T1000 (cell line): ENCODE measurements at places on chromosomes 6 and 20.

DNA sequence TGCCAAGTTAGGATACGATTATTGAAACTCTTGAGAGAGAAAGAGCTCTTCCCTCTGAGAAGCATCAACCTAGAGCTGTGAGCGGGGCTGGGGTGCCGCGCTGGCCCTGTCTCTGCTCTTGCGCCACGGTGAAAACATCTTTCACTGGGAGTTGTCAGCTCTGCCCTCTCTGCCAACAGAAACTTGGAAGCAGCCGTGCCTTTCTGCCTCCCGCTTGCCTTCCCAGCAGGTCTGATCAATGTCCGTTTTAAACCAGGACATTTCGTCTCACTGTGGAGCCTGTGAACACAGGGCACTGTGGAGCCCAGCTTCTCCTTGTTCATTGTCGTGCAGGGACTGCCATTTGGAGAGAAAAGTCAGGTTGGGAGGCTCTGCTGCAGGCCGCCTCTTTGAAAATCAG lies 249.2 kb upstream of the PMEPA1 start:
- DNase-seq: no peak

DNA sequence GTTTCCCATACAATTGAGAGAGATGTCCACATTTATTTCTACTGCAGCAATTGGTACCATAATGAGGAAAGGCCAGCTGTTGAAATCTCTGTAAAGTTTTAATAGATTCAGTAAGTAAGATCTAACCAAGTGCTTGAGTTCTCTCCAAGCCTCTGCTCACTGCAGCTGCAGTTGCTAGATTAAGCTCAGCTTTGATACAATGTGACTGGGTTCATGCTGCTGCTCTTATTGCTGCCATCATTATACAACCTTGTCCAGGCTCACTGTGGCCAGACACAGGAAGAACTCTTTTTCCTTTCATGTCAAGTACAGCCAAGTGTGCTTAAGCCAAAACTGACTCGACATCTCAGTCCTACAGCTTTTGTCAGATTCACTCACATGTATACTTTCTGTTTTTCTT lies 423.5 kb downstream of the GJA1 start:
- no peak for DNase-seq

- DNase-seq: no peak
Observed at GRCh38 chr6:41214559-41215238, 13.4 kb upstream of the TREML4 start.

DNA sequence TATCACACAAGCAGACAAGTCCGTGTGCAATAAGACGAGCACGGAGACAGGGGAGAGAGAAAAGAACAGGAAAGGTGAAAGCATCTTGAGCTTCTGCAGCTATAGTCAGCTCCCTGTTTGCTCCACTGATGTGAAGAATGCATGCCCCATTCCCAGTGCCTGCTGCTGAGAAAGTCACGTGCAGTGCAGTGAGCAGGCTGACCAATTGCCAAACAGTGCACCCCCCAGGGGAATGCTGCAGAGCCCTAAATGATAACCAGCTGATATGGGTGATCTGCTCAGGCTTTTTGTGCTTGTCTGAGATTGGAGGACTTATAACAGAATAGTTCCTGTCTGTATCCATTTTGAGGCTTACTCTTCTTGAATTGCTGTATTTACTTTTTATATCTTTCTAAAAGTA lies 121.5 kb downstream of the PACRG start:
- DNase-seq: no peak

- no peak for DNase-seq
Observed at GRCh38 chr6:254016-254415, 38.3 kb upstream of the DUSP22 start.

GRCh38 chr6:136890986-136891385 lies 31.1 kb upstream of the SLC35D3 start:
- DNase-seq: no peak

DNA sequence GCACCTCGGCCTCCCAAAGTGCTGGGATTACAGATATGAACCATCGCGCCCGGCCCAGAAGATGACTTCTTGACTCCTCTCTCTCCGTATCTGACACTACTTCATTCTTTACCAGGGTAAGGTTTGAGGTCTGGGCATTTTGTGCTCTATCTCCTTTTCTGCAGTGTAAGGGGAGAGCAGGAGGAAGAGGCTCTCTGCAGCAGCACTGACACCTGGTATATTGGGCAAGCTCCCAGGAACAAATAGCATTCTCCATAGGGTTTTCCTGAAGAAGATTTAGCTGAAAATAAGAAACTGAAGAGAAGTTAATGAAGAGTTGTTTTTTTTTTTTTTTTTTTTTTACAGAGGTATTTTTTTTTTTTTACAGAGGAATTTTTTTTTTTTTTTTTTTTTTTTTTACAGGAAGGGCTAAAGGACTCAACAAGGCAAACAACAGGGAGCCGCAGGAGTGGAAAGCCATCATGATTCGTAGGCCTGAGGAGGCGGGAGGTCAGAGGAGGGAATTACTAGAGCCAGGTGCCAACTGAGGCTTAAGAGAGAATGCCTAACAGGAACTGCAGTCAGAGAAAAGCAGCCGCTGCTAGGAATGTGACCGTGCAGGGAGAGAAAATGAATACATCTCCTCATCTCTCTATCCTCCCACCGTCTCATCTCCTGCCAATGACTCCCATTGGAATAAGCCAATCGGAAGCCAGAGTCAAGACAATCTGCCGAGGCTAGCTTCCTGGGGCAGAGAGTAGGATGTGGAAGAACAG lies 34.7 kb upstream of the ADGRF4 start:
- no peak for DNase-seq

- DNase-seq: peak; percentile 81
Observed at GRCh38 chr6:52503851-52504781, 72.7 kb downstream of the TRAM2 start.

GRCh38 chr20:25376236-25376635 lies 14.4 kb downstream of the ABHD12 start:
- DNase-seq: no peak

DNA sequence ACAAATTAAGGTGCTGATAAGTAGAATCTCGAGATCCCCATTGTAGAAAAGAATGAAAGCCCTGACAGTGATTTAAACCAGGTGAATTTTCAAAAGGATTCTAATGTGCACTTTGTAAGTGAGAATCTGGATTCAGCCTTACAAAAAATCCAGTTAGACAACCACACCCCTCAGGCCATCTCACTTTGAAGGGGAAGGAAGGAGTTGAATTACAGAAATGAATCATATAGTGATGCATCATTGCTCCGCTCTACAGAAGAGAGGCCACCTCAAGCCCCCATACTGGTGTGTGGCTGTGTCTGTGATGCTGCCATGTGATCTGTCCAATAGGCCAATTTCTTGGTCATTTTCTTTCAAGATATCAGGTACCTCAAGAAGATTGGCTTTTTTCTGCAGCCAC lies 85.5 kb upstream of the NT5E start:
- peak; percentile 24 for DNase-seq

GRCh38 chr6:169406034-169406433 lies 152.4 kb upstream of the THBS2 start:
- no peak for DNase-seq

DNA sequence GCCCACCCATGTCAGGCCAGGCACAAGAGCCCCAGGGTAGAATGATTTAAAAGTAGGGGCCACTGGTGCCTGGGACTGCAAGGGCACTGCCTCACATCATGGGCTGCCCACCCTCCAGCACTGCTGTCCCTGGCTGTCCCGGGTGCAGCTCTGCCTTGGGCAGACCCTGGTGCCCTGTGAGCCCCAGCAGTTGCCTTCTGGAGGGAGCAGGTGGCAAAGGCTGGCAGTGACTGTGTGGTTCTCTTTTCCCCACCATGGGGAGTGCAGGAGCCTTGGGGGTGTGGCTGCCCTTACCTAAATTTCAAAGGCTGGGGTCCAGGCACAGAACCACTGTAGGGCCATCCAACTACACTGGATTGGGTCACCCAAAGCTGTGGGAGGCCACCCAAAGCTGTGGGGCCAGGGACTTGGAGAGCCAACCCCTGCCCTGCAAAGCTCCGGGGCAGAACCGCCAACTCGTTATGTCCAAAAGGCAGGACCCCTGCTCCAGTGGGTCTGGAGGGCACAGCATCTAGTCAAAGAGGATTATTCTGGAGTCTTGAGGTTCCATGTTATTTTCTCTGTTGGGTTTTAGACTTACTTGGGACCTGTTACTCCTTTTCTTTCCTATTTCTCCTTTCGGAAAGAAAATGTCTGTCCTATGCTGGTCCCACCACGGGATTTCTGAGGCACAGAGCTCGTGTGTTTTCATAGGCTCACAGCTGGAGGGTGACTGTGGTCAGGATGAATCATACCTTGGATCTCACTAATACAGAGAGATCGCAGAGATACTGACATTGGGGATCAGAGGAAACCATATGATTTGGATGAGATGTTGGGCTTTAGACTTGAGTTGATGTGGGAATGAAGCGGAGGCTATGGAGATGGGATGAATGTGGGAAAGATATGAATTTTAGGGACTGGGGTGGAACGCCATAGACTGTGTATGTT lies 65.3 kb downstream of the RAMACL start:
- no peak for DNase-seq

GRCh38 chr20:6692566-6693173 lies 74.8 kb upstream of the BMP2 start:
- no peak for DNase-seq

DNA sequence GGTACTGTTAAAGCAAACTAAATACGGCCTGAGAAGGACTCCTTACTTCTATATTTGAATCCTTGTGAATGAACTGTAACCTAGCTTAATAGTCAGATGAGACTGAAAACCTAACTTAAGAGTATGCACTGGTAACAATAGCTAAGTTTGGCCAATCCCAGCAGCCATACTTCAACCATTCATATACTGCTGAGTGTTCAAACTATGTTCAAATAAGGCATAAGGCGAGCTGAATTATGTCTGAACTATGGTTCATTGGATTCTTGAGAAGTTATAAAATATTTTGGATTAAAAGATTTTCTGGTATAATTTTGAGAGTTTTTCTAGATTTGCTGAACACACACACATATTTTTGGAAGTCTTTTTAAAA lies 2.2 kb downstream of the SMPDL3A start:
- DNase-seq: no peak

GRCh38 chr6:73854998-73855718 lies 159.2 kb downstream of the CD109 start:
- DNase-seq: no peak

GRCh38 chr6:163191704-163192537 lies 222.6 kb upstream of the QKI start:
- DNase-seq: no peak

DNA sequence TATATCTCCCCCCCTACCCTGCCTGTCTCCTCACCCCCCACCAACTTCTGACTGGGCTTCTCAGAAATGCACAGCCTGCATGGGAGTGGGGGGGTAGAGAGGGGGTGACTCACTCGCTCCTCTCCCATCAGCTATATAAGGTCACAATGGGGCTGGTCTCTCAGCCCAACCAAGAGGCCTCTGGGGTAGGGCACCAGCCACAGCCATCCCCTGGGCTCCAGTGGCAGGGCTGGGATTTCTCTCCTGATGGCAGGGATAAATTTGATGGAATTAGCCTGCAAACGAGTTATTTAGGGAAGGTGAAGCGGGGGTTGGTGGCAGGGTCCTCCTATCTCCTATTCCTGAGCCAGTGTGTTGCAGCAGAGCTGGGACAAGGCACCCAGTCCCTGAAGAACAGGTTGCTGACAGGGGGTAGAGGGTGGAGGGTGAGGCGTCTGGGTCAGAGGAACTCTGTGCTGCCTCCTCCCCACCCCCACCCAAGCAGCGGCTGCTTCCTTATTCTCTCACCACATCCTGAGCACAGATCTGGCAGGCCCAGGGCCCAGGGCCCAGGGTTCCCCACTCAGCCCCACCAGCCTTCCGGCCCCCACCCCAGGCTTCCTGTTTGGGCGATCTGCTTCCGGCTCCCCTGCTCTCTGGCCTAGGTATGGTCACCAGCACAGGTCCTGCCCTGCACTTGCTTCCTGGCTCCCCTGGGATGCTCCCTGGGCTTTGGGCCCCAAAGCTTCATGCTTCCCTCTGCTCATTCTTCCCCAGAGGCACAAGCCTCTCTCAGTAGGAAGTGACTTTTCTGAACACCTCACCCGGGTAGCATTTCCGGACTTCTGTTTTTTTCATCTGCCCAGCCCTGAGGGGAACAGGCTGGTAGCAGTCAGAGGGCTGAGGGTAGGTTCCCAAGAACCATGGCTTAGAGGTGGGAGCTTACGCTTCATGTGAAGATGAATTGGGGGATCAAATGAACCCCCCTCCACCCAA lies 4.0 kb downstream of the PPP1R18 start:
- DNase-seq: peak; percentile 58

GRCh38 chr20:22931653-22932608 lies 103.2 kb upstream of the SSTR4 start:
- DNase-seq: no peak

- DNase-seq: no peak
Observed at GRCh38 chr6:66897576-66897975, 1190.5 kb upstream of the EYS start.

DNA sequence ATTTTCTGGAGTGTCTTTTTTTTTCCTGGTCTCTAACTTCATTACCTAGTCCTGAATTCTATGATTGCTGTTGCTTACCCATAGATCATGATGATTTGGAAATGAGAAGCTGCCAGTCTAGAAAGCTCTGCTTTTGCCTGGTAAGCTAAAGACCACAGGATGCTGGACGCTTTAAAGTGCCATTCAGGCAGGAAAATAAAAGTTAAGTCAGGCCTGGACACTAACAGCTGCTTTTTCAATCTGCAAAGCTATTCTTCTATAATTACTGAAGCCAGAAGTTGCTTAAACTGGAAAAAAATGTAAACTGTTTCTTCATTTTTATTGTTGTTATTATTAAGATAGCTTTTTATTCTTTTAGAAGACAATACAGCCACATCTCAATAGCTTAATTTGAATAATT lies 129.8 kb upstream of the SPACA1 start:
- DNase-seq: no peak

- no peak for DNase-seq
Observed at GRCh38 chr6:15317934-15318902, 72.3 kb downstream of the JARID2 start.

GRCh38 chr20:25269057-25269832 lies 21.4 kb downstream of the PYGB start:
- DNase-seq: no peak

GRCh38 chr6:145631374-145631773 lies 103.9 kb downstream of the EPM2A start:
- no peak for DNase-seq

DNA sequence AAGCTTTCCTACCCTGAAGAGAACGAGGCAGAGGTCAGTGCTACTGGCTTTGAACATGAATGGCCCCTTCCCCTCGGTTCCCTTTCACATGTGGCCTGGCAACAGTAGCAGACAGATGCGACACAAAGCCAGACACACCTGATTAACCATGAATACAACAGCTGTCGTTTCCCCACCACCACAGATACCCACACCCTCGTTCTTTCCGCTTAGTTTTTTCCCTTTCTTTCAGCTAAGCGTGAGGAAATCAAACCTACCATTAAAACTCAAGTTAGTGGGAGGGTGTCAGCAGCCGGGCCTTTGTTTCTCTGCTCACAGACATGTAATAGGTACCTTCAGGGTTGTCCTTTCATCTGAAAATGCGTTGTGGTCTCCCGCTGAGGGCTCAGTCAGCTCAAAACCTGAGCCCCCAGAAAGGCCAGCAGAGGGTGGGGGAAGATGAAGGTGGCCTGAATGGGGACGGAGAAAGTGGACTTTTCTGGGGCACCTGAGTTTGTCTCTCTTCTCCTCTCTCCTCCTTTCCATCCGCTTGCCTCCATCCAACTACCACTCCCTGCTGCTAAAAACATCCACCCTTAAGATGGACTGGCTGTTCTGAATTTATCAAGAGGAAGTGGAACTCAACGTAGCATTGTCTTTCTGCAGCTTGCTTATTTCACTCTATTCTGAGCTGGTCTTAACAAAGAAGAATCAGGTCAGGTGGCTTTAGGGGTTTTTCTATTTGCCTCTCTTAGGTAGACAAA lies 516.6 kb upstream of the JARID2 start:
- DNase-seq: no peak

- no peak for DNase-seq
Observed at GRCh38 chr6:110990840-110991576, 9.2 kb downstream of the RPF2 start.

- DNase-seq: no peak
Observed at GRCh38 chr6:111813677-111814310, 59.5 kb downstream of the FYN start.
